ENCODE measurements at places on chromosomes 5 and 9. TPM values are rescaled to one million over a fixed set of nuclear protein-coding genes. Genes with fewer than 3 reads are reported as not detected.

DNA sequence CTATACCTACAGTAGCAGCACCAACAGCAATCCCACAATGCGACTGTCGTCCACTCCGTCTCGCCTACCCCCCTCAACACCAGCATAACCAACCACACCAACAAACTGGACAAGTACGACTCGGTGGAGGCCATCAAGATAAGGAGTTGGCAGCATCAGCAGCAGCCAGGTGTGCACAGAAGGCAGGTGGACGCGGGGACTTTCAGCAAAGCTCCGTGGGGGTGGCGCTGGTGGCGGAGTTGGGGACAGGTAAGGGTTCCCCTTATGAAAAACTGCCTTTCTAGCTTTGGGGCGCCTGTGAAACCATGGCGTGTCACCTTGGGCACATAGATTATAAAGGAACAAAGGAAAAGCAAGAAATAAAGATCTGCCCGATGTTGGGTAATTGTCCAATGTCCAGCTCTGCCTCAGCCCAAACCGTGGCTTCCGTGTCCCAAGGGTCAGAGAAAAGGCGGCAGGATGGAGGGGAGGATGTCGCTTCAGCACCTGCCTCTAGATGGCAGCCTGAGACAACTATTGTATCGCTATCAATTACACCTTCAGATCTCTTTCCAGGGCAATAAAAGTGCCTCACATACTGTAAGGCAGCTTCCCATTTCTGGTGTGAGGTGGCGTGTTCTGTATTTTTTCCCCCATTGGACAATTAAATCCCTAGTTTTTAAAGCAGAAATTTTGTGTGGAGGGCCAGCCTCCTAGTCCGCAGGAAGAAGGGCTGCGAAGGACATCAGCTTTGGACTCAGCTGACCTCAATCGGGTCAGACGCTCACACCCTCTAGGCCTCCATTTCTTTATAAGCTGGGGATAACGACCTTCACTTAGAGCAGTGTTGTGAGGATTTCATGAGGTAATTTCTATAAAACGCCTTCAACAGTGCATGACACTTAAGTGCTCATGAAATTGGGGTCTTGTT is 58.8 kb downstream of the MTRR start:
- H3K27ac ChIP-seq = no peak overlapping the region
- no peak overlapping the region for H3K4me3 ChIP-seq
- H3K36me3 ChIP-seq = no peaks in the 10 kb centered on the region

DNA sequence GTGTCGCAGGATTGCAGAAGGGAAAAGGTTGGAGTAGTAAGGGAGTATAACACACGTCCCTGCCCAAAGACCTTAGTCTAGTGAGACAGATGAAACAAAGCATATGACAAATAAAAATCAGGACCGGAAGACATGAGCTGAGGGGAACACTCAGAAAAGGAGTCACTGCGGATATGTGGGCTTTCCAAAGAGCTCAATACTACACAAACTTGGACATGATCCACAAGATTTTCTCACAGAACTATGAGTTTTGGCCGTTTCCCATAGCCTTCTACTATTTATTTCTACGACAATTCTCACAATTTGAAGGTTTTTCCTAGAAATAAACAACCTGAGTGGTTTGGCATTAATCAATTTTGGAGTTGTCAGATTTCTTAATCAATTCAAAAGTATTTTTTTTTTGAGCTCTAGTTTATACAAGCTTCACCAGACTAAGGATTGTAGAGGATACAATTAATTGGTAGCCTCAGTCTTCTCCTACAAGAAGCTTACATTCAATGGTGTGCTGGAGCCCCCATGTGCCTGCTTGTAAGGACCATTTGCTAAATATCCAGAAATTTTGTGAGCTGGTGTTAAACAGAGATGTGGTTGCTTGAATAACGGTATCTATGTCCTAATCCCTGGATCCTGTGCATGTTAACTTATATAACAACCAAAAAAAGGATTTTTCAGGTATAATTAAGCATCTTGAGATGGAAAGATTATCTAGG is 91.4 kb downstream of the ADAMTS12 start:
- H3K4me3 ChIP-seq = no peak overlapping the region
- no peaks in the 10 kb centered on the region for H3K27me3 ChIP-seq
- no peak overlapping the region for H3K27ac ChIP-seq
- H3K4me1 ChIP-seq = no peaks in the 10 kb centered on the region

DNA sequence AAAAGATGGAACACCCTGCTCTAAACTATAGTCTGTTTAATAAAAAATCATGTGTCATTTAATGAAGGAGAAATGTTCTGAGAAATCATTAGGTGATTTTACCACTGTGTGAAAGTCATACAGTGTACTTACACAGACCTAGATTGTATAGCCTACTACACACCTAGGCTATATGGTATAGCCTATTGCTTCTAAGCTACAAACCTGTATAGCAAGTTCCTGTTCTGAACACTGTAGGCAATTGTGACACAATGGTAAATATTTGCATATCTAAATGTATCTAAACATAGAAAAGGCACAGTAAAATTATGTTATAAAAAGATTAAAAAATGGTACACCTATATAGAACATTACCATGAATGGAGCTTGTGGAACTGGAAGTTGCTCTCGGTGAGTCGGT is 40.6 kb downstream of the EFNA5 start:
- no peak overlapping the region for H3K4me3 ChIP-seq
- no peak for DNase-seq
- no peak overlapping the region for H3K27ac ChIP-seq
- H3K36me3 ChIP-seq = no peaks in the 10 kb centered on the region
- no peaks in the 10 kb centered on the region for H3K4me1 ChIP-seq
- H3K27me3 ChIP-seq = no peaks in the 10 kb centered on the region

- H3K4me1 ChIP-seq = no peaks in the 10 kb centered on the region
- no peak for DNase-seq
These were observed 8.3 kb downstream of the ZDHHC11B start for GRCh38 chr5:775961-776861.

GRCh38 chr5:112116371-112116770 is 302.7 kb downstream of the EPB41L4A start:
- no peak for DNase-seq
- H3K4me1 ChIP-seq = no peaks in the 10 kb centered on the region
- no peak overlapping the region for H3K4me3 ChIP-seq
- H3K27me3 ChIP-seq = no peaks in the 10 kb centered on the region
- no peak overlapping the region for H3K27ac ChIP-seq

DNA sequence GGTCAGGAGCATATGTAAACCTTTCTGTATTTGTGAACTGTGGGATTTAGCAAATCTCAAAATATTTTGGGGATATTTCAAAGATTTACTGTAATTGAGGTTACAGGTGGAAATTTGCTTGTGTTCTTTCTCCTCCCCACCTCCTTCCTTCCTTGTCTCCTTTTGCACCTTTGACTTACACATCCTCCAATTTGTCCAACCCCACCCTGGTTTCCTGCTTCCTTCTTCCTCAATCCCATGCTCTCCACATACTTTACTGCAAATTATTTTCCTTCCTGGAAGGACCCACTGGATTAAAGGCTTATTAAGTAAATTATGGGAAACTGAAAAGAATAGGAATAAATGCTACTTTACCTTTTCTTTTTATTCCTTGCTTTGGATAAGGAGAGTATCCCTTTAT is 74.5 kb upstream of the LRRC70 start:
- no peaks in the 10 kb centered on the region for H3K36me3 ChIP-seq
- no peaks in the 10 kb centered on the region for H3K4me1 ChIP-seq

DNA sequence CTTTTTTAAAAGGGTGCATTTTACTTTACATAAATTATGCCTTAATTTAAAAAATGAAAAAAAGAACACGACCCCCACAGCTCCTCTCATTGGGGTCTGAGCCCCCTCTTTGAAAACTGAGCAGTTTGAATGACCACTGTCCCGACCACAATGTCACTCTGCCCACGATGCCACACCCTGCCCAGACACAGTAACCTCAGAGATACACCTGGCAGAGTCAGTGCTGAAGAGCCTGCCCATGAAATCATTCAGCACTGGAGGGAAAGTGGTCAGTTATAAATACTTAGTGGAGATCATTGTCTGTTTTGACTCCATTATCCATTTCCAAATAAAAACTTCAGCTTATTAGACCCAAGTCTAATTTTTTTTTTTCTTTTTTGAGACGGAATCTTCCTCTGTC is 49.3 kb downstream of the DNAJC21 start:
- H3K27ac ChIP-seq = no peak overlapping the region
- no peaks in the 10 kb centered on the region for H3K4me1 ChIP-seq
- no peaks in the 10 kb centered on the region for H3K27me3 ChIP-seq
- H3K4me3 ChIP-seq = no peak overlapping the region

DNA sequence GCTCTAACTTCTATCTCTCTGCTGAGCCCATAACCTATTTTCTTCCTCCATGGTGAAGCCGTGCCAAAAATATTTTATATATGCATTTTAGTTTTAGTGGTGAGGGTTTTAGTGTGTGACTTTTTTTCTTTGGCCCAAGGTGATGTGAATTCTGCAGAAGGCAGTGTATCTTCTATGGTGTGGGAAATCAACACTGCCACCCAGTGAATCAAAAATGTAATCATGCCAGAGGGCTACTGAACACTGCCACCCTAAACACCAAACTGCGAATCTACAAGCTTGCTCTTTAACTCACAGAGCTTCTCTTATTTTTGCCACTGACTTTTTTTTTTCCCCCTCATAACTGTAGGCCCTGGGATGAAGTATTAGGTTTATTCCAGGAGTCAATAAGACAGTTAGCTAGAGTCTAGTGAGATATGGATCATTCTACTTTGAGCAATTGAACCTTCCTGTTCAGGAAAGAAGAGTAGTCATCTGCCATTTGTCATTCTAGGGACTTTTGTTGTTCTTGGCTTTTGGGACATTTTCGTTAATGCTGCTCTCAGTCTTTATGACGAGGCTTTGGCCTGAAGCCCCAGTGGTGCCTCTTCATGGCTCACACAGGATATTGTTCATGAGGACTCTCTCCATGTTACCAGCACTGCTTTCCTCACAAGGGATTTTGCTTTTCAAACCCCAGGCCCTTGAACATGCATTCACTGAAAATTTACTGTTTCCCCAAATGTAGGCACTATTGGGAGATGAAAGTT is 53.1 kb downstream of the C7 start:
- H3K27ac ChIP-seq = no peak overlapping the region
- no peaks in the 10 kb centered on the region for H3K27me3 ChIP-seq
- no peaks in the 10 kb centered on the region for H3K4me1 ChIP-seq
- H3K4me3 ChIP-seq = no peak overlapping the region
- no peak for DNase-seq

- DNase-seq = no peak
- H3K4me1 ChIP-seq = no peaks in the 10 kb centered on the region
- no peak overlapping the region for H3K4me3 ChIP-seq
- no peaks in the 10 kb centered on the region for H3K27me3 ChIP-seq
- no peak overlapping the region for H3K27ac ChIP-seq
These were observed 68.2 kb upstream of the CHD1 start for GRCh38 chr5:98997000-98997399.

DNA sequence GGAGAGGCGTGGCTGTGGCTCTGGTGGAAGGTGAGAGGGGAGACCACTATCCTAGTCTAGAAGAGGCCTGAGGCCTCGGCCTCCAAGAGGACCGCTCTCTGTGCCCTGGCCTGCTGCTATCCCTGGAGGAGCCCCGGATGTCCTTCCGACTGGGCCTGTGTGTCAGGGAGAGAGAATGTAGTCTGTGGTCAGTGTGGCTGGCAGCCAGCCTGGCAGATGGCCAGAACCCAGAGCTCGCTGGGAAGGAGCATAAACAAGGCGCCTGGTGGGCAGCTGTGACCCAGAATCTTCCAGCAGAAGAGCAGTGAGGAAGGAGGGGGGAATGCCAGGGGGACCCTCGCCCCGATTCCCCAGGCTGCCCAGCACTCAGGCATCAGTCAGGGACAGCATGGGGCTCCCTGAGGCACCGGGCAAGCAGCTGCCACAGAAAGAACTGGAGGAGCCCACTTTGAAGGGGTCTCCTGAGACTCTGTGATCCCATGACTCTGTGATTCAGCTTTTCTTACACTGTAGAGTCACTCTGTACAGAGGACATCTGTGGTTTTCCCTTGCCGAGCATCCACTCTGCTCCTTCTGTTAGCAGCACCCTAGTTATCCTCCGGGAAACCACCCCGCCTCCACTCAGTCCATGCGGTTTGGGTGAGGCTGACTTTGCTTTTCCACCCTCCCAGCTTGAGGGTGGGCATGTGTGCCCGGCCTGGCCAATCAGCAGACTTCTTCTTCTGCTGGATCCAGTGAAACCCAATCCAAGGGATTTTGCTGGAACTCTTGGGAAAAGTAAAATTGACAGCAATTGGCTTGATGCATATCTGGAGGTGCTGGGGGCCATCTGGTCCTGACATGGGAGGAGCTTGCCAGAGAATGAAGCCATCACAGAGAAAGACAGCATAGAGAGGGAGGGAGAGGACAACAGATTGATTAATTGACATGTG is 46.2 kb upstream of the PWWP2A start:
- no peak overlapping the region for H3K4me3 ChIP-seq
- no peaks in the 10 kb centered on the region for H3K27me3 ChIP-seq
- peaks cover 11% of the 10 kb centered on the region for H3K4me1 ChIP-seq
- peak; percentile 81 for DNase-seq
- no peaks in the 10 kb centered on the region for H3K36me3 ChIP-seq
- peak overlapping the region; percentile 91 for H3K27ac ChIP-seq

DNA sequence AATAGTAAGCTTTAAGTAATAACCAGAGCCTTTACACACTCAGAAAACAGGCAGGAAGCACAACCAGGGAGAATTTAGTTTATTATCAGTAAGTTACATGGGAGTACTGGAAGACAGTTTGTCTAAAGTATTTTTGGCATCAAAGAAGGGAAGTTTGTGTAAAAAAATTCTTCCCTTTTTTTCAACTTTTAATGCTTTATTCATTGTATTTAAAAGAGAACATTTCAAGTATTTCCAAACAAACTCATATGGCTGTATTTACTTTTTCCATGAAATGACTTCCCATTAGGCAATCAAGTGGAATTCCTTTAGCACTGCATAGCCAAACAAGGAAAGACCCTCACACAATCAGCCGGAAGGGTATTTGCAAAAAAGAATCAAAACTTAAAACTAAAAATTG is 26.7 kb downstream of the RNF145 start:
- H3K4me3 ChIP-seq = no peak overlapping the region
- H3K27me3 ChIP-seq = no peaks in the 10 kb centered on the region
- peaks cover 36% of the 10 kb centered on the region for H3K4me1 ChIP-seq
- no peak for DNase-seq
- H3K27ac ChIP-seq = peak overlapping the region; percentile 89

GRCh38 chr5:168755548-168756093 is 176.5 kb upstream of the PANK3 start:
- no peaks in the 10 kb centered on the region for H3K27me3 ChIP-seq
- no peak overlapping the region for H3K27ac ChIP-seq
- no peak for DNase-seq
- peaks cover 5% of the 10 kb centered on the region for H3K4me1 ChIP-seq

The TAF11L9 gene
- total RNA-seq = not detected

The IFNA2 gene
- total RNA-seq = not detected

All from hepatocyte (in vitro differentiated cells).